ENCODE measurements at places on chromosomes 2 and 18.

DNA sequence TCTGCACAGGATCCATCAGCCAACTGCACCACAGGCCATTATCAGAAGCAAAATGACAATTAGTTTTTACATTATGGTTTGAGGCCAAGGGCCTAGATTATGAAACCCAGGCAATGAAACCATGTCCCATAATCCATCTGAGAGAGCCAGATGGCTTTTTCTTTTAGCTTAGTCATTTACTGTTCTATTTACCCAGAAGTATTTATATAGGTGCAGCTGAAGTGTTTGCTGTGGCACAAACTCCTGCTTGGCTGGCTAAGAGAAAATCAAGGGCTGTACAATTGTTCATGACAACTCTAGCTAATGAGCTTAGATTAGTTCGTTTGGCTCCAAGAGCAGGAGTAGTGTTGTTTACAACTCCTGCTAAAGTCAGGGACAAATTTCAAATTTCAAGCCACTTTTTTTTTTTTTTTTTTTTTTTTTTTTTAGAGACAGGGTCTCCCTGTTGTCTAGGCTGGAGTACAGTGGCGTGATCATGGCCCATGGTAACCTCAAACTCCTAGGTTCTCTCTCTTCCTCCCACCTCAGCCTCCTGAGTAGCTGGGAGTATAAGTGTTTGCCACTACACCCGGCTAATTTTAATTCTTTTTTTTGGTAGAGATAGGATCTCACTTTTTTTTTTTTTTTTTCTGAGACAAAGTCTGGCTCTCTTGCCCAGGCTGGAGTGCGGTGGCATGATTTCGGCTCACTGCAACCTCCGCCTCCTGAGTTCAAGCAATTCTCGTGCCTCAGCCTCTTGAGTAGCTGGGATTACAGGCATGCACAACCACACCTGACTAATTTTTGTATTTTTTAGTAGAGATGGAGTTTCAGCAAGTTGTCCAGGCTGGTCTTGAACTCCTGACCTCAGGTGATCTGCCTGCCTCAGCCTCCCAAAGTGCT, 18.4 kb upstream of the REV1 start:
- no peak for DNase-seq

DNA sequence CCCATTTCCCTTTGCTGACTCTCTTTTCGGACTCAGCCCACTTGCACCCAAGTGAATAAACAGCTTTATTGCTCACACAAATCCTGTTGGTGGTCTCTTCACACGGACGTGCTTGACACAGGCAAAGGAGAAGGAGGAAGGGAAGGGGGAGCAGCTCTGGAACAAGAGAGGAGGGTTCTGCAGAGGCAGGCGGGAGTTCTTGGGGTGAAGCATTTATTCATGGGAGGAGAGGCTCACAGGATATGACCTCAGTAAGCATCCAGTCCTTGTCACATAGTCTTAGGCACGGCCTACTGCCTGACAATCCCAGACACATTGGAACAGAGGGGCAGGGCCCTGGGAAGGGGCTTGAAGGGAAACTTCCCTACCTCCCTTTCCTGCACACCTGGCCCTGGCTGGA, 171.7 kb upstream of the HS6ST1 start:
- DNase-seq: no peak

DNA sequence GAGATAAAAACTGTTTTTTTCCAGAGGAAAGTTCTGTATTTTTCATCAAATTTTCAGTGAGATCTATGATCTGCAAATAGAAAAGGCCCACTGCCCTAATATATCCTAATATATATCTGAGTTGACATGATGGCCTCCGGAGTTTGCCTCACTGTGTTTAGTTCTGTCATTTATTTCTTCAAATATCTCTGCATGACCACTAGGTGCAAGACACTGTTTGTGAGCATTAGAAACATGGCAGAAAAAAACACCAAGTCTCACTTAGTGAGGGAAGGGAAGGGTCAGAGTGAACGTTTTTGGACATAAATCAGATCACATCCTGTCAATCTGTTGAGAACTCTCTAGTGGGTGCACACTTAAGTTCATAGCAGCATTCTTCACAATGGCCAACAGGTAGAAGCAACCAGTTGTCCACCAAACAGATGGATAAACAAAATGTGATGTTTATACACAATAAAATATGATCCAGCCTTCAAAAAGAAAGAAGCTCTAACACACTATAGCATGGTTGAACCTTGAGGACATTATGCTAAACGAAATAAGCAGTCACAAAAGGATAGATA, 53.4 kb downstream of the SPIRE1 start:
- no peak for DNase-seq

- no peak for DNase-seq
These were observed 135.3 kb downstream of the RTP5 start for GRCh38 chr2:242004902-242005230.

DNA sequence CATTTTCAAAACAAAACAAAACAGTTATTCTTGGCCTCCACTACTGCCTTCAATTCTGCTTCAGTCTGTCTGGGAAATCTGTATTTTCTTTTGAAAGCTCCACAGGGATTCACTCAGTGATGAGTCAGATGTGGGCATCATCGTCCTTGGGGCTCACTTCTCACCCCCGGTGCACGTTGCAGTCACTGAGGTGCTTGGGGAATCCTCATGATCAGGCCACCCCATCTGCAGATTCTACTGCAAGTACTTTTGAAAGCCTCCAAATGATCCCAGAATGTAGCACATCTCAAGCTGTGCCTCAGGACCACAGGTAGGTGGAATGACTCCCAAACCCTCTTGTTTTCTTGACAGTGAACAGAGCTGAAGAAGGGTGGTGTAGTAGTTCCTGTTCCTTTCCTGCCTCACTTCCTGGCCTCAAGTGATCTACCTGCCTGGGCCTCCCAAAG, 34.3 kb downstream of the LPIN2 start:
- no peak for DNase-seq

DNA sequence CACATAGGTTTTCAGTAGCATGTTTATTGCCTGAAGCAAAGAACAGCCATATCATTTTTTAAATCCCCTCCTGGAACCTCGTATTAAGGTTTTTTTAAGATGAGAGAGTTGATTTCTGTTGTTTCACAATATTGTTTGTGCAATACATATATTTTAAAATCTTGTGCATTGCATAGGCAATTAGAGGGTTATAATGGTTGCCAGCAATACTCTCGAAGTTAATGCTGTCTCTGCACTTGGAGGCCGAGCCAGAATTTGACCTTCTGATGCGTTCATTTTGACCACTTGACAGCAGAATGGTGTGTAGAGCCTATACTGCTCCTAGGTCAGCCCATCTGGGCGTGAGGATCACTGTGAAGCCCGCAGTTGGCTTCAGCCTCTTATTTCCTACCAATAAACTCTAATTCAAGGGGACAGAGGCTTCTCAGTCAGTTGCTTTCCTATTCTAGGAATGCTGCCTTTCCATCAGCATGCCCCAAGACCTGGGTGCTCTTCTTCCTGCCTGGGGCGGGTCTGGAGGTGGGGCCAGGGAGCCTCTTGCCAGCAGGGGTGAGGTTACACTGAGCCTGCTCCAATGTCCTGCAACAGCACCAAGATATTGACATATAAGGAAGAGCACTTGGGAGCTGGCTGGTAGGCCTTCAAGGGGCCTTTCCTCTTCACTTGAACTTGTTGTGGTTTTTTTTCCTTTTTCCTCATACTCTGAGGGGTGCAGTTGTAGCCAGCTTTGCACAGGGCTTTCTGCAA, 91.4 kb upstream of the BCL2L11 start:
- no peak for DNase-seq

- DNase-seq: no peak
These were observed 216.4 kb upstream of the OSR1 start for GRCh38 chr2:19574778-19575260.

GRCh38 chr18:12028040-12028628, 46.8 kb downstream of the IMPA2 start:
- no peak for DNase-seq
